ENCODE measurements at places on chromosomes 5 and 9.

GRCh38 chr9:97808972-97809371, 44.1 kb upstream of the FOXE1 start:
- DNase-seq, result no peak

- no peak for DNase-seq
Measured at GRCh38 chr9:70398145-70398556, 16.3 kb downstream of the KLF9 start.

DNA sequence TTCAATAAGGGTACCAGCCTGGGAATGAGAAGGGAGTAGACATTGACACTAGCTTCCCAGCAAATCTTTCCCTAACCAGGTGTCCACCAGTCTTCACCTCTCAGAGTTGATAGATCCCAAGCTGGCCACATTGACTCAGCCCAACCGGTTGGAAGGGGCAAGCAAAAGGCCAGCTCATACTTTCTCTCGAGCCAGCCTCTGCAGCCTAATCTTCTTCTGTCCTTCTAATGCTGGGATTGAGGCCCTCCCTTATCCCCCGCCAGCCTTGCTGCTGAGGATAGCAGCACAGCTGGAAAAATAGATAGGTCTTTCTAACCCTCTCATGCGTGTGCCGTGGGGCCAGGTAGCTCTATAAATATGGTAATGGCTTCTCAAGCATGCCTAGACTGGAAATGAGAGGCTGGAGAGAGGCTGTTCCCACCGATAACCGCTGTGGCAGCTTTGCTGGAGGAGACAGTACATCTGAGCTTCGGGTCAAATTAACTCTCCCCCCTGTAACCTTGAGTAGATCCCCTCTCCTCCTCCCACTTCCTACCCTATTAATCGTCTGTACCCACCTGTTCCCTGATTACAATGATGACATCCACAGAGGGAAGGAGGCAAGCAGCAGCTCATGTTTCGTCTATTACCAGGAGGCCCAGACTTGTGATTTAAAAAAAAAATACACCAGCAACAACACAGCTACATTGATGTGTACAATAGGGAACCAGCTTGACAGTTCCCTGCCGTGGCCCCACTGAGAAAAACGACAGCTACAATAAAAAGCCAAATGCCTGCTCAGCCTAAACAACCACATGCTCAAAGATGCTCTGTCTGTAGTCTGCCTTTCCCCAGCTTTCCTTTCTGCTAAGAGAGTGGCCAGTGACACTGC, 219.9 kb upstream of the BRINP1 start:
- DNase-seq, result peak; percentile 99

GRCh38 chr5:82356021-82356420, 77.9 kb upstream of the RPS23 start:
- DNase-seq, result no peak

- no peak for DNase-seq
Measured at GRCh38 chr9:77811832-77812231, 163.7 kb upstream of the GNA14 start.

DNA sequence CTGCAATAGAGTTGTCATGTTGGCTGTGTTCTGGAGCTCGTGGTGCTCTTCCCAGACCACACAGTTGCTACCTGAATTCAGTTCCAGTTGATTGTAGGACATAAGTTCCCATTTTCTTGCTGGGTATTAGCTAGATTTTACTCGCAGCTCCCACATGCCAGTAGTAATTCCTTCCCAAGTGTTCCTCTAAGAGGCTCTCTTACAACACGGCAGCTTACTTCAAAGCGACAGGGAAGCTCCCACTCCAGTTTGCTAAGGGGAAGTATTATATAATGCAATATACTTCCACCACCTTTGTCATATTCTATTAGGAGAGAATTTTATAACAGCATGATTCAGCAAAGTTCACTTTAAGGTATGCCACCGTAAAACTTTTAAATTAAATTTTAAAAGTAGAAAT, 623.0 kb downstream of the SLCO4C1 start:
- DNase-seq, result no peak

- DNase-seq, result no peak
Measured at GRCh38 chr9:133583586-133583985, 25.6 kb downstream of the FAM163B start.

GRCh38 chr9:124661271-124661670, 109.8 kb downstream of the NR6A1 start:
- no peak for DNase-seq

GRCh38 chr5:76528547-76529331, 94.5 kb downstream of the F2RL2 start:
- no peak for DNase-seq

- DNase-seq, result no peak
Measured at GRCh38 chr9:34197756-34198711, 19.2 kb downstream of the UBAP1 start.

- no peak for DNase-seq
Measured at GRCh38 chr5:97043511-97043910, 98.9 kb downstream of the LIX1 start.

DNA sequence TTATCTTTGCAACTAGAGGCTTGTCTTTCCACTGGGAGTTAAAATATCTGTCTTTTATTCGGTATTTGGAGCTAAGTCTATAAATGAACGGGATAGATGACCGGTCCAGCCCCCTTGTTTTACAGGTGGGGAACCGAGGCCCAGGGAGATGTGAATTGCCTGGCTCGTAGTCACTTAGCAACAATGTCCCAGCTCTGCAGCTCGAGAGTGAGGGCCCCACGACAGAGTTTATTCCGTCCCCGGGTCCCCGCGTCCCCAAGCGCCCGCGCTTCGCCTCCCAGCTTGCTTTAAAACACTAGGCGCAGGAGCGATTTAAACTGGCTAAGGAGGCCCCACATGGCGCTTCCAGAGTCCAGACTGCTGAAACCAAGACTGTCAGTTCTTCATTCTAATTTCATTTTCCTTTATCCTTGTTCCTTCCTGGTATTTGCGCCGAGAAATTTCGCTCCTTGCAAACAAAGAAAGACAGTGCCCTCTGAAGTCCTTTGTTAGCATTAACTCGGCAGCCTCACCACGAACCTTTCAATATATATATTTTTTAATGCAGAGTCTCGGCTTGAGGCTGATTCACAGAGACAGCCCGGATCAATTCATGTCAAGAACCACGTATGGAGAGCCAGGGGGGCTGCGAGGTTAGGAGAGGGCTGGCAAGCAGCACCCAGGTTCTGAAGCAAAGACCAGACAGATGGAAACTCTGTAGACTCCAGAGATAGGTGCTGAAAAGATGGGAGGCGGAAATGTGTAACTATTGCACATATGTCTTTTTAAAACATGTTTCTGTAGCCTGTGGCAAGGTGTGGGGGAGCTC, 1.4 kb upstream of the ENC1 start:
- no peak for DNase-seq

DNA sequence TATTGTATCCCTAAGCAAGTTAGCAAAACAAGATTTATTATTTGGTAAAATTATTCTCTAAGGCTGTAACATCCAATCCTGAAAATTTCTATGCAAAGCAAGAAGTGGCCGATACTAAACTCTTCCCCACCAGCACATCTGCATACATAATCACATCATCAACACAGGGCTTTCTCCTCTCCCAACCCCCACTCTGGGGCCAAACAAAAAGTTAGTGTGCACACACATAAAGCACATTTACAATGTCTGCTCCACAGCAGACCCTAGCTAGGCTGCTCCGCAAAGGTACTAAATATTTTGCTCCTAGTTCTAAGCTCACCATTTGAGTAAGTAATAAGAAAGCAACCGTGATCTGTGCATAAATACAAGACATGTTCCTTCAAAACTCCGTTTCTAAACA, 3.6 kb downstream of the RNF130 start:
- DNase-seq, result no peak

DNA sequence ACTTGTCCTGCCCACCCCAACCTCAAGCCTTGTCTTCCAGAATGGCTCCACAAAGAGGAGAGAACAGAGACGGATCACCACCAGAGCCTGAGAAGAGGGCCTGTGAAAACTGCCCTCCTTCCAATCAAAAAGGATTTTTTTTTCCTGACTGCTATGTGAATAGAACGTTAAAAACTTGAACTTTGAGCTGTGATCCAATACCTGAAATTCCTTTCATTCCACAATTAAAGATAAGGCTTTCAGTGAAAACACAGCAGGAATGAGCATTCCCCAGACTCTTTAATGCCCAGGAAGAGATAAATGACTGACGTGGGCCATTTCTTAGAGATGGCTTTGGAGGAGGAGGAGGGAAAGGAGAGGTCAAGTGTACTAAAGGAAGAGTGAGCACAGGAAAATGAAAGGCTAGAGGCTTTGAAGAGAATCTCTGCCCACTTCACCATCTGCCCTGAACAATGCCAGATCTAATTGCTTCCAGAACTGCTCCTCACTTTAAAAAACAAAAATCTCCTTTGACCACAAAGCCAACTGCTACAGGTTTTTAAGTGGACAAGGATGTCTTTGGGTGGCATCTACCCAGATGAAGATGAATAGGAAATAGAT, 177.9 kb upstream of the MAP3K1 start:
- DNase-seq, result no peak

DNA sequence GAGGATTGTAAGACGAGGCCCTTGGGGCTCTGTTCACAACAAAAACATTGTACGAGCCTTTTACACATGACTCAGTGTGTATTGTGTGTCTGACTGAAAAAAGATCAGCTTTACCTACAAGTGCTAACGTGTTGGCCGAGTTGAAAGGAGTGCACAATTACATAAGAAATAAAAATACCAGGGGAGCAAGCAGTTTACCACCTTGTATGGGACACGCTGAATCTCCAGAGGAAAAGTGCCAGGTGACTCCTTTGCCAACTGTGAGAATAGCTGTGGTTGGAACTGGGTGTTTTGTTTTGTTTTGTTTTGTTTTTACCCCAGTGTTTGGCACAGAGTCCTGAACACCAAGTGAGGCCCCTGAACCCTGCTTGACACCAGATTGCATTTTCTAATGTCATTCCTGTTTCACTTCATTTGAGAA, 32.8 kb upstream of the ZSWIM6 start:
- DNase-seq, result no peak

DNA sequence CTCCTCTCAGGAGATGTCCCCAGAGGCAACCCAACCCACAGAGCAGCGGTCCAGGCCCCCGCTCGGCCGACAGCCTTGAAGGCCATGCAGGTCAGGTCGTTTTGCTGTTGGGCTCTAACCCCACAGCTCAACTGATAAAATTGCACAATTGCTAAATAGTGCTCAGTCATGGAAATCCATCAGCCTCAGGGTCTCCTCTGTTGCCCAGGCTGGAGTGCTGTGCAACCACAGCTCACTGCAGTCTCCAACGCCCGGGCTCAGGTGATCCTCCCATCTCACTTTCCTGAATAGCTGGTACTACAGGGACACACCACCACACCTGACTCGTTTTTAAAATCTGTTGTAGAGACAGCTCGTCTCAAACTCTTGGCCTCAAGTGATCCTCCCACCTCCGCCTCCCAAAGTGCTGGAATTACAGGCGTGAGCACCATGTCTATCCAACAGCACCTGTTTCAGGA, 18.3 kb downstream of the BRD3OS start:
- no peak for DNase-seq

- DNase-seq, result no peak
Measured at GRCh38 chr5:10333154-10334006, 20.1 kb upstream of the MARCHF6 start.

All from NCI-H2171 (cell line).